ENCODE measurements at places on chromosomes 16 and 17.

GRCh38 chr16:80580109-80580832 lies 39.5 kb downstream of the DYNLRB2 start:
- DNase-seq = peak; percentile 55

GRCh38 chr17:42049834-42050392 lies 488 bp downstream of the C17orf113 start:
- no peak for DNase-seq

DNA sequence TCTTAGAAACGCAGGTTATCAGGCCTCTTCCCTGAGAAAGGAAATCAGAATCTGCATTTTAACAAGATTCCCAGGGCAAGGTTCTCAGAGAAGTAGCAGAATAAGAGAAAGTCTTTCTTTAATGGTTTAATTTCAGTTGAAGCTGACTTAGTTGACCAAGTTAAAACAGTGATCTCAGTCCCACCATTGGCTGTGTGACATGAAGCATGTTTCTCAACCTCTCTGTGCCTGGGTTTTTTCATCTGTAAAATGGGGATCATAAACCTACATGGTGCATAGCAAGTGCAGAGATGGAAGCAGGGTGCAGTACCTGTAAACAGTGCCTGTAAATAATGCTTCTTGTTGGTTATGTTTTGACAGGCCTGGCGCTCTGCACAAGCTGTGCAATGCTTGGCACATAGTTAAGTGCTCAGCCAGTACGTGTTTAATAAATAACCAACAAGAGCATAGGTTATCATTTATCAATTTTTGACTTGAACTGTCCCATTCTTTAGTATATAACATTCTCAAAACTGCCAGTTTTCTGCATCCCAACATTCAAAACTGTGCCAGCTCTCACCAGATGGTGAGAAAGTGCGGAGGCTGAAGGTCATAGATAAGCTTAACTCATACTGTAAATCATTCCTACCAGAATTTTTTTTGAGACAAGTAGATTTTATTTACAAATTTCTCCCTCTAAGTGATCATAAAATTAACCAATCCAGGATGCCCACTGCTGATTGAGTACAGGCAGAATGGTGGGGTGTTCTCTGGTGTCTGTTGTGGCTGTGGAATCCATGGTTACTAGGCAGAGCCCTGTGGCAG lies 6.9 kb downstream of the C17orf67 start:
- no peak for DNase-seq

DNA sequence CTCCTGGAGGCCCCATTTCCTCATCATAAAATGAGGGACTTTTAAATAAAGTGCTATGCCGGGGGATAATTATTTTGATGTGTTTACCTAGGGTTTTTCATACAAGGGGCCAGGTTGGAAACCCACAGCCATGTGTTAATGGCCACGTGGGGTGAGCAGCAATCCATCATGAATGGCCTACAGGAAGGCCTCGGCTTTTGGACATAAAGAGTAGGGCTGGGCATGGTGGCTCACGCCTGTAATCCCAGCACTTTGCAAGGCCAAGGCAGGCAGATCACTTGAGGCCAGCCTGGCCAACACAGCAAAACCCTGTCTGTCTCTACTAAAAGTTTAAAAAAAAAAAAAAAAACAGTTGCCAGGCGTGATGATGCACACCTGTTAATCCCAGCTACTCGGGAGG lies 40.3 kb downstream of the MEAK7 start:
- no peak for DNase-seq

Data from stimulated activated CD4-positive, alpha-beta T cell treated with anti-CD3 and anti-CD28 coated beads, Interleukin-2, amount 100 ng/mL, for 48 hours (primary cell).